ENCODE measurements at places on chromosomes 3 and 15.

DNA sequence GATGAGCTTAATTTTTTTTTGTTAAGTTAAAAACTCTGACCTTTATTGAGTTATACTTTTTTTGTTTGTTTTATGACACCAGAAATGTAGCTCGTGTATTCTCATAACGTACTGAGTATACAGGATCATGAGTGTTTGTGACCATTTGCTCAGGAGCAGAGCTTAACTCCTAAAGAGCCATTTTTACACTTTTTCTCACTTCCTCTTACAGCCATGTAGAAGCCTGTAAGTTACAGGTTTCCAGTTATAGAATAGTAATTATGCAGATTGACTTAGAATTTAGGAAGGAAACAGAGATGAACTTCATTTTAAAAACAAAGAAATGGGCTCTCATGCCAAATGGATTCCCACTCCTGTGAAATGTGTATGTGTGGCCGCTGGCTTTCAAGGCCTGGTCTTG lies 151.7 kb downstream of the MCTP2 start:
- no peak for DNase-seq

- DNase-seq, result peak; percentile 71
Observed at GRCh38 chr15:24956111-24956838, 1.5 kb downstream of the SNRPN start.

DNA sequence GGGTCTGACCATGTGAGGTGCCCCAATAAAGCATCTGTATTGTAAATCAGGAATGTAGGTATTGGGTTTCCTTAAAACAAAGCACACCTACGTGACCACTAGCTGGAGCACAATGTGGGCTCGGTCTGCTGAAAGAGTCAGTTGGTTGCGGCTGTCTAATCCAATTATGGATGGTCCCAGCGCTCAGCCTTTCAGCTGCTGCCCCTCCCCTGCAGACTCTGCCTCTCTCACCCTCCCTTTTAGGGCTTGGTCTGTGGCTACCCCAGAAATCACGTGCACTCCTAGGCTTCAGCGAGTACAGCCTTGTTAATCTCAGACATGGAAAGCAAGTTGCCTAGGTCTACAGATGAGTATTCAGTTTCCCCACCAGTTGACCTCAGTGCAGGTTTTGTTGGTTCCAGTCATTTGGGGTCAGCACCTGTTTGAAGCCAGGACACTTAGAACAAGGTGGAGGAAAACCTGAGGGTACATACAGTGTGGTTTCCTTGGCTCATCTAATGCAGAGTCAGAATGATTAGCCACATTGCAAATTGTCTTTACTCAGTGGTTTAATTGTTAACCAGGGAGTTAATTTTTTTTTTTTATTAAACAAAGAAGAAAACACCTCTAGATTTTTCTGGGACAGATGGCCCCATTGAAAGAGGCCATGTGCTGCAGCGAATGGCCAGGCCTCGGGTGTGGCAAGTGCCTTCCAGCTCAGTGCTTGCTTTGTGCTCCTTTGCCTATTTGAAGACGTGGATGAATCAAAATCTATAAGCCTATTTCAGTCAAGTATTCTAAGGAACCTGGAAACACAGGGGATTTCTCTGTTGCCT lies 137.7 kb downstream of the IGF1R start:
- no peak for DNase-seq

DNA sequence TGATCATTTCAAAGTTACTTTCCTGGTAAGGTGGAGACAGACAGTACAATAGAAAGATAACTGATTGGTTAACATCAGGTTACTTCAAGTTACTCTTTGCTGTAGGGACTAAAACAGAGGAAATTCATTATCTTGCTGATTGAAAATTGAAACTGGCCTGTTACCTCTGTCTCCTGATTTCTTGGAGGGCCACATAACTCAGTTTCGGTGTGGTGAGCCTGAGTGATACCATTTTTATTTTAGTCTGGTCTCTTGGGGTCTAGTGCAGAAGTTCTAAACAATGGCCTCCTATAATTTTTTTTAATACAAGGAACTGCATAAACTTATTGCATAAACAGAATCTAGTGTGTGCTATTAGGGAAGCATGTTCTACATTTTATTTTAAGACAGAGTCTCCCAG lies 1.2 kb upstream of the ICE2 start:
- DNase-seq, result no peak

GRCh38 chr15:95591886-95592285 lies 738.6 kb upstream of the NR2F2 start:
- no peak for DNase-seq

- no peak for DNase-seq
Observed at GRCh38 chr3:100403362-100404249, 2.3 kb downstream of the LNP1 start.

DNA sequence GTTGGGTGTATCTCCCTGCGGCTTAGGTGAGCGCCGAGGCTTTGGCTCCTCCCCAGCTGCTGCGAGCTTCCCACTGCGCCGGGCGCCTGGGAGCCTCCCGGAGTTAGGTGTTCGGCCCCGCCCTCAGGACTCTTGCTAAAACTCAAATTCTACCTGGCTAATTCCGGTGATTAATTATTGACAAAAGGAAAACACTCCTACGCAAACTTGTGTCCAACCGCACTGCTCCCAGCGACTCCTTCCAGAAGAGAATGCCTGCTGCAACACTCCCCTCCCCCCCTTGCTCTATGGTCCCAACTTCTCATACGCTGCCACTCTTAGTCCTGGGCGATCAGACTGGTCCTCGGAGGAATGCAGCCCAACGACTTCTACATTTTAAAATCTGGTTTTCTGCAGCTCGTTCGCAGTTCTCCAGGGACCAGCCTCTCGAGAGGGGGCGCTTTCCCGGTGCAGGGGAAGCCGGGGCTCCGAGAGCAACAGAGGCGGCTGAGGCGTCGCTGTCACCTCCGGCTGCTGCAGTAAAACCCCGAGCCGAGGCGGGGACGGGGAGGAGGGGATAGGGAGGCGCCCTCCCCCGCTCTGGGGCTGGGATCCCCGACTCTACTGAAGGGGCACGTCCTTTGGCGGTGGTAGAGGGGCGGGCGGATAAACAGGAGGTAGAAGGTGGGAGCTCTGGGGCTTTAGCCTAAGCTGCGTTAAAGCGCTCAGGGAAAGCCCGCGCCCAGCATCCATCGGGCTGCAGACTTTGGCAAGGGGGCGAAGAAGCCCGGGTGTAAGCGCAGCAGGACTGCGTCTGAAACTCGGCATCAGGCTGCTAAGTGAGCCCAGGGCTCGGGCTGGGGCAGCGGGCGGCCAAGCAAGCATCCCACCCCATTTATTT lies at the start of gene SPTSSB:
Gene SPTSSB (minus strand): TSS at position 77 of the 880 bp plus-strand sequence. CDS start 25,194 bp downstream, outside the sequence.
- DNase-seq, result peak; percentile 13

DNA sequence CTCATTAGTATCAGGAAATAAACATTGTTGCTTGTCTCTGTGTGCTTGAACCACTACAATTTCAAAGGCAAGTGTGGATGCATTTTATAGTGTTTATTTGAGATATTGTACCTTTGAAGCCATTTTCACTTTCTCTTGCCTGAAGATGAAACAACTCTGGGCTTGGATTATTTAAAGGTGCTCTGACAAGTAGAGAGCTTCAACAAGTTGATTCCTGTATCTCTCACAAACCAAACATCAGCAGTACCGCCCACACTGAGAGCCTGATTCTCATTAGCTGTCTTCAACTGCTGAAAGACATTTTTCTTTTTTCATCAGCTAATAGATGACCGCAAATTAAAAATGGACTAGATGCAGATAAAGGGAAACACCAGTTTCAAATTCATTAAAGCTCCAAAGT lies 806 bp upstream of the CERS3 start:
- no peak for DNase-seq

DNA sequence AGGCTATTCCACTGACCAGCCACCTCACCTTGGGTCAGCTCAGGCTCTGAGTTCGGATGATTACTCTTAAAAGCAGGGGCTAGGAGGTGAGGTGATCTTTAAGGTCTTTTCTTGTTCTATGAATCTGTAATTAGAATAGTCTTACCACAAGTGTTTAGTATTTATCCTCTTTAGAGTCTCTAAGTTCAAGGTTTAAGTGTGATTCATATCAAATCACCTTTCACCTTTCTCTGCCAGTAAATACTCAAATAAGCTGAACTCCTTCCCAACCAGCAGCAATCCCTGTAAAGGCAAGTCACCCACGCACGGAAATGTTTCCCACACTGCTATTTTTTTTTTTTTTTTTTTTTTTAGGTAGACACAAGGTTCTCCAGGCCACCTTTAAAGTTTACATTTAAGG lies 14.5 kb upstream of the TMEM44 start:
- no peak for DNase-seq

DNA sequence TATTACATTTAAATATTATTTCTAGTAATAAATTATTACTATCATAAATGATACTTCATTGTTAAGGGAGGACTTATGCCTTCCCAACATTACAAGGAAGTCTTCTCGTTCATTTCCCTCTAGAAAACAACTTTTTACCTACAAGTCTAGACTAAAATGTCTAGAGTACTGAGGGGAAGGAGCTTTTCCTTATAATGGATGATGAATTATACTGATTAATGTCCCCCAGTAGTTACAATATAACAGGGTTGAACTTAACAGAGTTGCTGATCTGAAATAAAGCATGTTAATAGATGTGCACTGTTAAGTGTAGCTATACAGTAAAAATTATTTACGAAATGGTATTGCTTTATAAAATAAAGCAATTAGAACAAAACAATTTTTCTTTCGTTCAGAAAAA lies 2.7 kb upstream of the MNS1 start:
- no peak for DNase-seq

DNA sequence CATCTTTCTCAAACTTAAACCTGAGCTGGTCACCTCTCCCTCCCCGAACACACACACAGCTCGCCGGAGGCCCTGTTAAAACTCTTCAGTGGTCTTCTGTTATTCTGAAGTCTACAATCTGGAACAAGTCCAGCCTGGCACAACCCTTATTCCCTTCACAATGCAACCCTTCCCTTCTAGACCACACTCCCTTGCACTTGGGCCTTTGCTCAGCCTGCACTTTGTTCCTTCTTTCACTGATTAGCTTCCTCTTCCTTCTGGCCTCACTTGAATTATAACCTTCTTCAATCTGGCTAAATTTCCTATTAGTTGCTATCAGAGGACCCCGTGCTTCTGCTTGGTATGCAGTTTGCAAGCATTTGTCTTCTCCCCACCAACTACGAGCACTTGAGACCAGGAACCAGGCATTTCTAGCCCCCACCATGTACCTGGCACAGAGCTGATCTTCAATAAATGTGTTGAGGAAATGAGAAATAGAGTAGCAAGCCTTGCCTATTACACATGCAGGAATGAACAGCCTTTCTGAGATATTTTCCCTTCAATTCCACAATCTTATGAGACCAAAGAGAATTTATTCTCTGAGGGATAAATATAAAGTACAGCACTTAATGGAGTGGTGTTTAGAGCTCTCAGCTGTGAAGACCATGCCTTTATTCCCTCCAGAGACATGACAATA lies 663.1 kb upstream of the ADAMTS9 start:
- no peak for DNase-seq

GRCh38 chr15:48559285-48559684 lies 86.2 kb downstream of the FBN1 start:
- DNase-seq, result no peak

DNA sequence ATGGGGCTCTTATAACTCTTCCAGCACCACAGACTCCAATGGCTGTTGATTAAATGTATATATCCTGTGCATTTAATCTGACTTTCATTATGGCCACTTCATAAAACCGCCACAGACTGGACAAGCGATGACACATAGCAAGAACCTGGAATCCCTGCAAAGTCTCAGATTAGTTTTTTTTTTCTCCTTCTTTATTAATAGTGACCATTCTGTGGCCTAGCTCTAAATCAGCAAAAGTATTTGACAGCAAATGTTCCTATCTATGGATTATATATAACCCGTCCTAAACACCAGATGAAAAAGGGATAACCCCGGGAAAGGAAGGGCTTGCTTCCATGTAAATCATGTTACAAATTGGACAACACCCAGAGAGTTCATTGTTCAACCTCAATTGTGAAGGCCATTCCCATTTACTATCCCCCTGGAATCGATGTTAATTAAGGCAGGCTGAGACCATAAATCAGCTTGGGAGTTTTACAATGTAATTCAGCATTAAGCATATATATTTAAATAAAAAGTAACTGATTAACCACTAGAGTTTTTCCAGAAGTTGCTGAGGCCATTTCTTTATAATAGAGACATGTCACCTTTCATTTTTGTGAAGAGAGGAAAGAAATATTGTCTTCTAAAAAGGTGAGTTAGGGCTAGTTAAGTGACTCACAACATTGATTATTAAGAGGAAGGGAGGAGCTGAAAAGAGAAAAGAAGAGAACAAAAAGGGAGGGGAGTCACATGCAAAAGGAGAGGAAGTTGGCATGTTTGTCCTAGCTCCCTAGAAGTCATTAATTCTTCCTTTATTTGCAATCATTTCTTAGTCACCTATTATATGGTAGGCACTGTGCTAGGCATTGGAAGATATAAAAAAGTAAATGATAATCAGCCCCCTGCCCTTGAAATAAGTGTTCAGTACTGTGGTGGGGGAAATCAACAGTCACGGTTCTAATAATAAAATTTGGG lies 26.2 kb downstream of the ALDH1A2 start:
- DNase-seq, result no peak

DNA sequence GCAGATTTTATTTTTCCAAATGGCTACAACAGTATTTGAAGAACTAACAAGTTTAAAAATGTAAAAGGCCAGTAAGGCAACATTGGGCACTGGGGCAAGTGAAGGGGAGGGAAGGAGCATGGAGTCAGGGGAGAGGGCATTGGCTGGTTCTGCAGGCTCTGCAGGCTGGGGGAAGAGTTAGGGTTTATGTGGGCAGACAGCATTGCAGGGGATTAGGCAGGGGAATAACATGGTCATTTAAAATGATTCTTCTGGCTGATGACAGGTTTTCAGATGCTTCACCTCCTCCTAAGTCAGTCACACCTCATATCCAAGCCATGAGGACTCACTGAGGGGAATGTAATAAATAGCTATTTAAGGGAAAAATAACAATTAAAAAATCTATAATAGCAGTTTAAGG lies 52.6 kb downstream of the BTD start:
- no peak for DNase-seq

- DNase-seq, result no peak
Observed at GRCh38 chr3:16375891-16376290, 110.9 kb downstream of the OXNAD1 start.

DNA sequence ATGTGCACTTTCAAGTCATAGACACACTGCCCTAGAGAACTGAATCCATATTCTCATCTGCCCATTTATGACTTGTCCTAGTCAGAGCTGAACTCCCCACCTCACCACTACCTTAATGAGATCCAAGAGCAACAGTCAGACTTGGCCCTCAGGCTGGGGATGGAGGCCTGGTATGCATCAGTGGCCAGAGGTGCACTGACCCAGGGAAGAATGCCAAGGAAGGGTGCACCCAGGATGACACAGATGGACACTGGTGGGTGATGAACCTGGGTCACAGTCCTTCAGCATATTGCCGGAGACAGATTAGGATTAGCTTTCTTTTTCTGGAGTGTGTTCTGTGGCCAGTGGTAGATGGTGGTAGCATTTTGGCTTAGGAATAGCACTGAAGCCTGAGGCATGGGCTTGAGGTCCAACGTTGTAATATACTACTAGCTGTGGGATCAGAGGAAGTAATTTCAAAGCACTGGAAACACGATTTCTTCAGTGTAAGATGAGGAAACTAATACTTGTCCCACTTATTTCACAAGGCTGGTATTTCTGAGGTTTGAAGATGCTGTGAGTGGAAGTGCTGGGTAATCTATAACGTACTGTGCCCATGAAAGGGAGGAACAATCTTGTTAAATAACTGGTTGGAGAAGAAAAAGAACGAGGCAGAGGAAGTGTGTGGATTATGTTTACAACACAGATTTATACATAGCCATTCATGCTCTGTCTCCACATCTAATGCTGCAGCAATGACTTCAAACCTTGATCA lies 265.0 kb downstream of the THRB start:
- DNase-seq, result no peak

All from naive thymus-derived CD8-positive, alpha-beta T cell (primary cell).